Head of caudate nucleus (tissue), 42 donors: ENCODE measurements at places on chromosomes 3 and 15.

GRCh38 chr3:72274493-72275330 is 489.8 kb upstream of the PROK2 start:
- peak; percentile 54 for DNase-seq

- no peak for DNase-seq
Measured at GRCh38 chr3:16171009-16171408, 3.5 kb upstream of the GALNT15 start.

GRCh38 chr3:36282766-36283165 is 97.5 kb upstream of the STAC start:
- no peak for DNase-seq

- no peak for DNase-seq
Measured at GRCh38 chr15:59232476-59232875, 25.8 kb downstream of the LDHAL6B start.

DNA sequence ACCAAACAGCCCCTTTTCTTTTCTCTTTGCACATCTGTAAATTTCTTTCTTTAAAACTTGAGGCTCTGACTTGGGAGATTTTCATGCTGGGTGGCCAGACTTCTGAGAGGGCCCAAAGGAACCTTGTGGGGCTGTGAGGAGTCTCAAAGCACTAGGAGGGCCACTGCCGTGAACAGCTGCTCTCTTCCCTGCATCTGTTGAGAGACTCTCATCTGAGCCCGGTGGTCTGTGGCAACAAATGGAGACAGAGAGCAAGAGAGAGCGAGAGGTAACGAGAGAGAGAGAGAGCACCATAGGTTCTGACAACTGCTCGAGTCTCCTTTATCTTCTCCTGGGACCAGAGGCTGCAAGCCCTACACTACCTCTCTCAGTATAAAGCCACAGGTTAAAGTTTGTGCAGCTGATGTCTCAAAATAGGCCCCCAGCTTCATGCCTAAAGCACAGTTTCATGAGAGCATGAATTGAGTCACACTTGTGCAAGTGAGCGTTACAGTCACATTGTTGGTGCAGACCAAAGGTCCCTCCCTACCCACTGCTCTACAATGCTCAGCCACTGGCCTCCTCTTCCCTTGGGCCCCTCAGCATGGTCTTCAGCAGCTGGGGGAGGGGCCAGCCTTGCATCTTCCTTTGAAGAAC is 60.7 kb downstream of the ZNF621 start:
- DNase-seq = no peak

GRCh38 chr15:100169615-100170290 is 172.0 kb downstream of the ADAMTS17 start:
- no peak for DNase-seq

GRCh38 chr3:106862067-106862466 is 515.2 kb upstream of the CCDC54 start:
- DNase-seq = no peak

DNA sequence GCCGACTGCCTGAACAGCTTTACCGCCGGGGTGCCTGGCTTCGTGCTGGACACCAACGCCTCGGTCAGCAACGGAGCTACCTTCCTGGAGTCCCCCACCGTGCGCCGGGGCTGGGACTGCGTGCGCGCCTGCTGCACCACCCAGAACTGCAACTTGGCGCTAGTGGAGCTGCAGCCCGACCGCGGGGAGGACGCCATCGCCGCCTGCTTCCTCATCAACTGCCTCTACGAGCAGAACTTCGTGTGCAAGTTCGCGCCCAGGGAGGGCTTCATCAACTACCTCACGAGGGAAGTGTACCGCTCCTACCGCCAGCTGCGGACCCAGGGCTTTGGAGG is 815 bp downstream of the SPINT1 start:
- DNase-seq = no peak

GRCh38 chr3:182954553-182955235 is 25.6 kb downstream of the DCUN1D1 start:
- no peak for DNase-seq

- no peak for DNase-seq
Measured at GRCh38 chr3:193821151-193821668, 228.2 kb downstream of the OPA1 start.

DNA sequence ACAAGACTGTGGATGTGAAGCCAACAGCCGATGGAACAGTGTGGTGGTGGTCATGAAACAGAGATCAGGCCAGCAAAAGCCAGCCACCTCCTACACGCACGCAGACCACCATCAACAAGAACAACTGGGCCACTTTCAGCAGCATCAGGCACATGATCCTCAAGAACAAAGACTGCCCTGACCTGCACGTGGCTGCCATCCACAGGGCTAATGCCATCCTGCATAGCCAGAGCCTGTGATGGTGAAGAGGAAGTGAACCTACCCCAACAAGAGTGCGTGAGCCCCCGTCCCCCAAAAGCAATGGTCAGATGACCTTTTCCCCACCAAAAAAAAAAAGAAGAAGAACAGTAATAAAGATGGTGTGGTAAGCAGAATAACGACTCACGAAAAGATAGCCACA is 62.6 kb downstream of the AQP9 start:
- DNase-seq = no peak

DNA sequence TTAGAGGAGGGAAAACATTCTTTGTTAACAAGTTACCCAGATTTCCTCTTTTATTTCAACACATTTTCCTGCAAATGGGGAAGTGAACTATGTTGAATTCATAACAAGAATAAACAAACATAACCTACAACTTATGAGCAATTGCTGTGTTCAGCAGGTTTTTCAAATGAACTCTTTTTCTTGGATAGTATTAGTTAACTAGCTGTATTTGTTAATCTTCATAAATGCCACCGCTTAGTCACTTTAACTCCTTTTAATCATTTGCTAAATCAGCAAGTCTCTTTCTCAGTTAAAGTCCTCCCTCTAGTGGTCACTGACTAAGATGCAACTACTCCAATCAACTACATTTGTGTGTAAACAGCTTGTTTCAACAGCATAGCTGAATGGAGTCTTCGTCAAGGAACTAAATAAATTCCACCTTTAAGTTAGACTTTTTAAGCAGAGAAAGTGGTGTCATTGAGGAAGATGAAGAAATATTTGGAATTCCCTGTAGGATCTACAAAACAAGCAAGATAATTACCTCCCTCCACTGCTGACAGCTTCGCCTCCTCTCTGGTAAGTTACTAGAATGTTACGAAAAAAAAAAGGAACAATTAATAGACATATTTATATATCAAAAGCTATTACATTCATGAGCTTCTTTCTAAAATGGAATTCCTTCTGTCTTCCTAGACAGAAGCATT is 1122.0 kb downstream of the ROBO1 start:
- DNase-seq = no peak

DNA sequence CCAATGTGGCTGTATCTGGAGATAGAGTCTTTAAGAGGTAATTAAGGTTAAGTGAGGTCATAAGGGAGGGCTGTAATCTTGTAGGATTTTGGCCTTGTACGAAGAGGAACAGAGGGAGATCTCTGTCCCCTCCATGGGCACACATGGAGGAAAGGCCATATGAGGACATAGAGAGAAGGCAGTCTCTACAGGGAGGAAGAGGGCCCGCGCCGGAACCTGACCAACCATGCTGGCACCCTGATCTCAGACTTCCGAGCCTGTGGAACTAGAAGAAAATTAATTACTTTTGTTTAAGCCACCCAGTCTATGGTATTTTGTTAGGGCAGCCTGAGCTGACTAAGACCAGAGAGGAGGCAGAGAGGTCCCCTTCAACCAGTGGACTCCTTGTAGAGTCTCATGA is 17.7 kb upstream of the MRPS22 start:
- DNase-seq = no peak
